ENCODE measurements at places on chromosomes 7 and 10.

DNA sequence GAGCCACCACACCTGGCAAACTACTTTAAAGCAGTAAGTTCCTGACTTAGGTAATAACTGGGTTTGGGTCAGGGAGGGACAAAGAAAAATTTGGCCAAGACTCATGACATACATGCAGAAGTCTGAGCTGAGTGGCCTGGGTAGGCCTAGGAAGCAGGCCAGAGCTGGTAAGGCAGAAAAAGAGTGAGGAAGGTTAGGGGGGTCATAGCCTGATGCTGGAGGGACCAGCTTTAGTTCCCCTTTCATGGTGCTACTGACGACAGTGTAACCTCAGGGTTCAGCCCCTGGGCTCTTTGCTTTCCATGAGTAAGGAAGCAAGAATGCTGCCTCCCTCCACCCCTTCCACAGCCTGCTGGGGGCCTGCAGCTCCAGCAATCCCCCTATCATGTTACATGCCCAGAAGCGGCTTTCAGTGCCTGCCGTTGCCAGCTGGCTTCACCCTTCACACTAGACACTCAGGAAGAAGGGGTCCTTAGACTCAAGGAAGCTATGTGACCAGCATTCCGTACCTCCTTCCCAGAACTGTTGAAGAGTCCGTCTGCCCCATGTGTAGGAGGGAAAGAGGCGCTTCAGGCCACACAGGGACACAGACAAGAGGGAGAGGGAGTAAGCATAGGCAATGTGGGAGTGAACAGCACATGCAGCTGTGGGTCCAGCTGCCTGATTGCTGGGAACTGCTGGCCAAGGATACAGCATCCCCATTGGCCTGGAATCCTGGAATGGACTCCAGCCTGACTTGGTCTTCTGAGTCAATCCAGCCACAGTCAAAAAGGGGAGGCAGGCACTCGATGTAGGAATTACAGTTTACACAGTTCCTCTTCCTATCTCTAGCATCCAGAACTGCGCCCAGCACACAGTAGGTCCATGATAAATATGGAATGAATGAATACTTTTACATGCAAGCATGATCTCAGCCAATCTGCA, 4.1 kb upstream of the PLAU start:
- DNase-seq, result no peak

- no peak for DNase-seq
Measured at GRCh38 chr7:130475776-130476175, 16.1 kb upstream of the MEST start.

DNA sequence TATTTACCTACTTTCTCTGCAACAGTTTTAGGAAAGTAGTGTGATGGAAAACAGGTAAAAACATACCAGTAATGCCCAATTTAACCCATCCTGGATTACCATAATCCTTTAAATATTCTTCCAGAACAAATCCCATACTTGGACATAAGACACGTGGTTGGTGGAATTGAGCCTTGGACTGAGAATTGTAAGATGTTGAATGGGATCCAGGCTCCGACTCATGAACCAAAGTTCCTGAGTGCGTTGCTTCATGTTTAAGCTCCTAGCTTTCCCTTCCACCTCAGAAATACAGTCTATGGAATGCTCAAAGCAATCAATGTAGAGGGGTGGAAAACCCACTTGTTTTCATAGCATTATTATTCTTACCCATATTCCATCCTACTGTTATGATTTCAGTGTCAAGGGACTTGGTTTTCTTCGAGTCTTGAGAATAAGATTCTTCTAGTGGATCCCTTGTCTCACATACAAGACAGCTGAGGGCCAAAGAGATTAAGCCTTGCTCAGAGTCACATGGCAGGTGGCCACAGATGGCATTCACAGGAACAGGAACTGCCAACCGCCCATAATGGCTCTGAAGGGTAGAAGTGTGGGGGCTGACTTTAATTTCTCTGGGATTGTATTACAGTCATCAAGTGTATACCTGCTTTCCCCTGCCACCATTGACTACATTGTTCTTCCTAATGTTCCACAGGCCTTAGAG, 171.2 kb downstream of the GFRA1 start:
- DNase-seq, result no peak

- DNase-seq, result no peak
Measured at GRCh38 chr7:80584778-80585177, 53.7 kb upstream of the CD36 start.

DNA sequence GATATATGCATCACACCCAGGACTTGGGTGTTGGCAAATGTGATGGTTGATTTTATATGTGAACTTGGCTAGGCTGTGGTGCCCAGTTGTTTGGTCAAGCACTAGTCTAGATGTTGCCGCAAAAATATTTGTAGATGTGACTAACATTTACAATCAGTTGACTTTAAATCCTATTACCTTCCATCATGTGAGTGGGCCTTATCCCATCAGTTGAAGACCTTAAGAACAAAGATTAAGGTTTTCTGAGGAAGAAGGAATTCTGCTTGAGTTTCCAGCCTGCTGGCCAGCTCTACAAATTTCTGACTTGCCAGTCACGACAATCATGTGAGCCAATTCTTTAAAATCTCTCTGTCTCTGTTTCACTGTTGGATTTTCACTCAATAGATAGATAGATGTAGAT, 20.3 kb downstream of the TSPAN13 start:
- DNase-seq, result no peak

DNA sequence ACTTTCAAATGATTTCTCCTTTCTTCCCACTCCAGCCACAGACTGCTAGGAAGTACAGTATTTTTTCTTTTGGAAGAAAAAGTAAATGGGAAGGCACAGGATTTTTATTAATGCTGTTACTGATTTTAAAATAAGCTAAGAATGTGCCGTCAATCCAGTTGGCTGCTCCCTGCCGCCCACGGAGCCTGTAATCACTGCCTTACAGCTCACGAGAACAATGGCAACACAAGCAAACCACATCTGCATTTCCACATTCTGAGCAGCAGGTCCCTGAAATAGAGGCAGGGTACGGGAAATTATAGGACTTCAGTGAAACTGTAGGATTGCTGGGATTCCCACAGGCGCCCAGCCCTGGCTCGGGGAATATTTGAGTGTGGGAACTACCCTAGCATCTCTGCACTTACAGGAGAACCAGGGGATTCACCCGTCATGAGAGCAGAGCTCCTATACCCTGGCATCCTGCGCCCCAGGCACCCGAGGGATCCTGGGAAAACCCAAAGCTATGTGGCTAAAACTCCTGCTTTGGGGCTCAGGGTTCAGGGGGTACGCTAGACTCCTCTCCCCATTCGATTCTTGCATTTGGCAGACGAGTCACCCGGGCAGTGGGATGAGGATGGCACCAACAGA, 72.9 kb upstream of the TNS3 start:
- no peak for DNase-seq

DNA sequence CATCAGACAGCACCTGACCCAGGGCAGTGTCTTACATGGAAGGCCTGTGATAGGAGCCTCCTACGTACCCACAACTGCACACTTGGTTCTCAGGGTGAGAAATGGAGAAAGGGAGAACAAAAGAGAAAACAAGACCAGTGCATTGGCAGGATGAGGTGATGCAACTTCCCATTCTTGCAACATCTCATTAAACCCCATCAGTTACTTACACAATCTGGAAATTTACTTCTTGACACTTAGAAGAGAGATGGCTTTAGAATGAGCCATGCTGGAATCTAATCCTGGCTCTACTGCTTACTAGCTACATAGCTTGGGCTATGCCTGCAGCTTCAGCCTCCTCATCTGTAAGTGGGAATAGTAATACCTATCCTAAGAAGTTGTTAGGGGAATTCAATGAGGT, 391.7 kb downstream of the KCNMA1 start:
- DNase-seq, result no peak

DNA sequence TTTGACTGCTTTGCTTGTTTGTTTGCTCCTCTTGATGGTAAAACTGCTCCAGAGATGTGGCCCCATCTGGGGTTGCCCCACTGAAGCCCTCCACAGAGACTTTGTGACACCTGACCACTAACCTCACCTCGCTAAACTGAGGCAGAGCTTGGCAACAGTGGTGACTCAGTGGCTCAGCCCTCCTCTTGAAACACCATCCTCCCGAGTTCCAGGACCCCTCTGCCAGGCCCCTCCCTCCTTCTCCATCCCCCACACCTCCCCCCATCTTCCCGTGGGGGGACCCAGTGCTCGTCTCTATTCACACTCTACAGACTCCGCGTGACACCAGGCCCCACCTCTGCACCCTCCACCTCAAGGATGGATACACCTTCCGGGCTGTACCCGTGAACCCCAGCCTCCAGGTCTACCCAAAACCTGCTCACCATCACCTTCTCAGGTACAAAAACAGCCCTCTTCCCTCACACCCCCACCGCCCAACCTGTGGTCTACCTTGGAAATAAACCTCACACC, 19.0 kb upstream of the RET start:
- no peak for DNase-seq

- DNase-seq, result no peak
Measured at GRCh38 chr10:130580975-130581374, 444.8 kb downstream of the GLRX3 start.

- no peak for DNase-seq
Measured at GRCh38 chr7:29228289-29229011, 33.9 kb downstream of the CHN2 start.

DNA sequence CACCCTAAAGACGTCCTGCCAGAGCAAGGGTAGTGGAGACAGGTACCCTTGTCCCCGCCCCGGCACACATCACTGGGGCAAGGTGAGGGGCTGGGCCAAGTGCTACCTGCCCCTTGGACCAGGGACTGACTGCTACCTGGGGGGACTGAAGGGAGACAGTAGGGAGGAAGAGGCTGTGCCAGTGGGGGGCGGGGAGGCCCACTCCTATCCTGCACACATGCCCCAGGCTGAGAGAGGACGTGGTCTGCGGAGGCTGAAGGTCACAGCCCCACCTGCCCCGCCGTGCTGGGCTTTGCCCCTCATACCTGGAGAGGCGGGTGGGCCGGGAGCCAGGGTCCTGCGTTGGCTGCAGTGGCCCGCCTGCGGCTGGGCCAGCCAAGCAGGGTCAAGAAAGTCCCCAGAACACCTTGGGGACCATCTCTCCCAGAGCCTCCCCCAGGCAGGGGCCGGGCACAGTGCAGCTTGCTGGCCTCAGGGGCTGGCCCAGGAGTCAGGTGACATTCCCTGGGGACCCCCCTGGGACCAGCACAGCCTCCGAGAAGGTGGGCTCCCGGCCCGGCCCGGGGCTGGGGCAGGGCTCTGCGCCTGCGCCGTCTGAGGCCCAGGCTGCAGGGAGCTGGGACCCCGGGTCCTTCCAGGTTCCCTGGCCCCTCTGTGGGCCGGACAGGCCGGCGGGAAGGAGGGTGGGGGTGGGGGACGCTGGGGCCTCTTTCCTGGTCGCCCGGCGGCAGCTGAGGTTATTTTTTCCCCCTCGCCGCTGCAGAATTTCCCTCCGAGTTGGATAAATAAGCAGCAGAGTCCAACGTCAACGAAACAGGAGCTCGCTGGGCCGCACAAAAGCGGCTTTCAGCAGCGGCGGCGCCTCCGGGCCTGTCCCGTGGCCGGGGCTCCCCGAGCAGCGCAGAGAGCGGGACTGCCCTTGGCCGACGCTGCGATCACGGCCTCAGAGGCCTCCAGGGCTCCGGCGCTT, 9.8 kb upstream of the FZD9 start:
- no peak for DNase-seq

DNA sequence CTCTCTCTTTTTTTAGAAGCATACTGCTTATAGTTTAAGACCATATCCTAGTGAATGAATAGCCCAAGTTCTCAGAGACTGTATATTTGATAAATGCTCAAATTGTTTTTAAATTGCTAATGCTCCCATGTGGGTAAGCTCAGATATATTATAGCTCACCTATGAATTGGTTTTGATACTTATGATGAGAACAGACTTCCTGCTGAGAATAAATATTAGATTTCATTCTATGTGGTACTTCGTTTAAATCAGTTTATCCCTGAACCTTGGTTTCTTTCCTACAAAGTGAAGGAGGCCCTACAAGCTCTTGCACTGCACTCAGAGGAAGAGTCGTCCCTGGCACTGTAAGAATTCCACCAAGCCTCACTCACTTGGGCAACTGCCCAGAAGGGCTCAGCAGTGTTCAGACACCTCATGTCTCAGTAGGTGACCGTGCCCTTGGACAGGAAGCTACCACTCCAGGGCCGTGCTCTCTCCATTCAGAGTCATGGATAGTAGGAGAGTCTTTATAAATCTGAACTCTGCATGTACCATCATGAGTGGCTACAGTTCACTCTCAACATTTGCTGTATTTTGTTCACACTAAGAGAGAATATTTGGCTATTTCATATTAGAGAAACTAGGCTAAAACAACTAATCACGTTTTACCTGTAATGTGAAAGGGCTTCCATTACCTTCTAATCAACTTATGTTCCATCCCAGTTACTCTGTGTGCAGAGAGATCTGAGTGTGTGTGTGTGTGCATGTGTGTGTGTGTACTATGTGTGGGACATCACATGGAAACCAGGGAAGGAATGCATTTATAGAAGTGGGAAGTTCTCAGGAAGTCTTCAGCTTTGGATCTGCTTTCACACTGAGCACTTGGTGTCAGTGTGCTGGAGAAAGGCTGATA, 93.8 kb downstream of the PTPRE start:
- DNase-seq, result no peak

- no peak for DNase-seq
Measured at GRCh38 chr7:90900628-90901356, 304.7 kb downstream of the CDK14 start.

- DNase-seq, result no peak
Measured at GRCh38 chr7:49425277-49425818, 348.1 kb upstream of the VWC2 start.

DNA sequence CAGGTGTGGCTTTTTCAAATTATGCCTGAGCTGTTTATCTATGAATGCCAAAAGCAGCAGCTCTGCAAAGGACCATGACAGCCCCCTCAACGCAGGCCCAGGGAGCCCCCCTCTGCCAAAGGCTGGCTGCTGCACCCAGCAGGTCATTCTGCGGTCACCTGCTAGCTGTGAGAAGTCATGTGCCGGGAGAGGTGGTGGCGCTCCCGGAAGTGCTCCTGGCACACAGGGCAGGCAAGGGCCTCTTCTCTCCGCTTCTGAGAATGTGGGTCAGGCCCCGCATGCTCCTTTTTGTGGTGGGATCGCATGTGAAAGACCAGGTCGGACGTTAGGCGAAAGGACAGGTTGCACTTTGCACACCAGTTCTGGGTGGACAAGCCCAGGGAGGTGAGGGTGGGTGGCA, 16.4 kb downstream of the ZNF488 start:
- DNase-seq, result no peak

DNA sequence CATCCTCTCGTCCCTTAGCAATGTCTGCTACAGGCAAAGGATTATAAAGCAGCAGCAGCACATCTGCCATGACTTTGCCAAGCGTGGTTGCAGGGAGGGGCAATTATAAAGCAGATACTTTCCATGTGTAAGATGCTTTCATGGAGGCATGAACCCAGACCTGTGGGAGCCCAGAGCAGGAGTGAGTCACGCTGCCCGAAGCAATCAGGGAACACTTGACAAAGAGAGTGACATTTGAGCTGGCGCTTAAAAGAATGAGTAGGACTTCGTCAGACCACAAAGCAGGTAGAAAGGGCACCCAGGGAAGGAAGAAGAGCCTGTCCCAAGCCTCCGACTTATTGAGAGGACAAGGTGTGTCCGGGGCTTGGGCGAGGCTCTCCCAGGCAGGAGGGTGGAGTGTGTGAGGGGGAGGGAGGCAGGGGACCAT, 147.2 kb downstream of the MYOF start:
- no peak for DNase-seq

- DNase-seq, result no peak
Measured at GRCh38 chr10:48655411-48656240, 29.0 kb upstream of the WDFY4 start.

- no peak for DNase-seq
Measured at GRCh38 chr7:133054162-133054840, 27.6 kb downstream of the CHCHD3 start.

GRCh38 chr7:28573059-28573553, 160.8 kb downstream of the CREB5 start:
- DNase-seq, result no peak

- no peak for DNase-seq
Measured at GRCh38 chr7:99072126-99072525, 71.8 kb downstream of the SMURF1 start.

Data from CD4-positive, alpha-beta T cell treated with Interleukin-2 at 100 ng/mL for 4 hours (primary cell).